ENCODE measurements at places on chromosomes 4 and X. TPM values are rescaled to one million over a fixed set of nuclear protein-coding genes. Genes with fewer than 3 reads are reported as not detected.
A peak's percentile ranks its signal among the peaks of the same experiment; 100 is the strongest.

- DNase-seq: no peak
- H3K27me3 ChIP-seq: peaks cover 3% of the 10 kb centered on the region
- H3K4me3 ChIP-seq: no peak overlapping the region
- no peak overlapping the region for H3K27ac ChIP-seq
- no peaks in the 10 kb centered on the region for H3K4me1 ChIP-seq
Measured at GRCh38 chr4:52588097-52588496, 71.0 kb downstream of the USP46 start.

DNA sequence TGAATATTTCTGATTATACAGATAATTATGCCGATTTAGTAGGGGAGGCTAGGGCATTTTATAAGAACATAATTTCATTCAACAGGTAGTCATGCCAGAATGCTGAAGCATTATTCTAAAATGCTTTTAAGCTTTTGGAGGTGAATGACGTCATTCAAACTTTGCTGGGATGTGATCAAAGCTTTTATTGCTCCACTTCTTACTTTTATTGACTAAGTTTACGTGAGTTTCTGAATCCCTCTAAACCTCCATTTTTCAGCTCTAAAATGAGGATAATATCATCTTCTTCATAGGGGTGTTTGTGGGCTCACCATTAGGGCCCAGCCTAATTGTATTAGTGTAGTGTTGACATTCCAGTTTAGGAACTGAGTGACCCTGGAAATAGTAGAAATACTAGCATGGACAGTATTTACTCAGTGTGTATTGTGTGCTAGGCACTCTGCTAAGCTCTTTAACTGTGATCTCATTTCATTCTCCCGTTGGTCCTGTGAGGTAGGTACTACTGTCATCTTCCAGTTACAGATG is 3.0 kb downstream of the WWC2 start:
- H3K4me1 ChIP-seq: peaks cover 7% of the 10 kb centered on the region
- no peak overlapping the region for H3K4me3 ChIP-seq
- no peak overlapping the region for H3K27ac ChIP-seq
- H3K36me3 ChIP-seq: no peaks in the 10 kb centered on the region

DNA sequence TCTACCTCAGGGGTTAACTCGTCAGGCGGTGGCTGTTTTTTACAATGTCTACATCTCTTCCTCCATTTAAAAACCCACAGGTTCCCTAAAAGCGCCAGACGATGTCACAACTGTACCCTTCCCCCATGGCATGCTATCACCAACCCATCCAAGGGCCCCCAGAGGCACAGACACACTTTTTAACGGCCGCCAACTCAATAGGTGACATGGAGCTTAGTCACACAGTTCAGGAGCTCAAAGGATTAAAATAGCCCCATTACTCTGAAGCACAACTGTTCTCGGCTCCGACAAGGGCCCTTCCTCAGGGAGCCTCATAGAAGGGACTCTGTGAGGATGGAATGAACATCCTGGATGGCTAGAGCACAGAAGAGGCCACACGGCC is 12.4 kb downstream of the SH3KBP1 start:
- H3K4me3 ChIP-seq: peak overlapping the region; percentile 69
- no peak for DNase-seq
- peaks cover 86% of the 10 kb centered on the region for H3K4me1 ChIP-seq

- no peaks in the 10 kb centered on the region for H3K36me3 ChIP-seq
- H3K4me1 ChIP-seq: no peaks in the 10 kb centered on the region
- no peak overlapping the region for H3K27ac ChIP-seq
Measured at GRCh38 chr4:94346541-94346940, 3.9 kb upstream of the HPGDS start.

- peaks cover 9% of the 10 kb centered on the region for H3K36me3 ChIP-seq
- H3K27ac ChIP-seq: no peak overlapping the region
- no peaks in the 10 kb centered on the region for H3K27me3 ChIP-seq
- no peak overlapping the region for H3K4me3 ChIP-seq
- peaks cover 22% of the 10 kb centered on the region for H3K4me1 ChIP-seq
Measured at GRCh38 chr4:184653650-184654049, 4.1 kb downstream of the PRIMPOL start.

DNA sequence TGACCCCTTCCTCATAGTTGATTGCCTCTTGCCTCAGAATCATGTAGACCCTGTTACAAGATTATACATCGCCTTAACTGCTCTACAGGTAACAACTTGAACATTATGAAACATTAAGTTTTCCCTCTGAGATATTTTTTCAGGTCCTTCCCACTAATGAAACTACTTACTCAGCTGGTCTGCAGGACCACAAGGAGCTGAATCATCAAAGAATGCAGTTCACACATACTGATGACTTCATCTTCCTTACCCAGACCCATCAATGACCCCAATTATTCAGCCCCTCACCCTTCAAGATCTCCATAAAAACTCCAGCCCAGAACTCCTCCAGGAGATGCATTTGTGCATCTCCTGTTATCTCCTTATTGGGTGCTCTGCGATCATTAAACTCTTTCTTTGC is 720.9 kb downstream of the RAPGEF2 start:
- no peaks in the 10 kb centered on the region for H3K4me1 ChIP-seq
- no peaks in the 10 kb centered on the region for H3K36me3 ChIP-seq
- H3K27me3 ChIP-seq: no peaks in the 10 kb centered on the region
- no peak overlapping the region for H3K4me3 ChIP-seq
- no peak for DNase-seq

GRCh38 chrX:155881158-155881993 is at the start of gene VAMP7:
TSS of gene VAMP7 (plus strand) at chrX:155881345. CDS start at chrX:155889467, 8,122 bp downstream.
- peaks cover 31% of the 10 kb centered on the region for H3K4me1 ChIP-seq
- peak within 1 kb of the TSS; percentile 82 for H3K27ac ChIP-seq
- no peaks in the 10 kb centered on the region for H3K27me3 ChIP-seq
- H3K36me3 ChIP-seq: peaks cover 14% of the 10 kb centered on the region
- DNase-seq: peak; percentile 70

DNA sequence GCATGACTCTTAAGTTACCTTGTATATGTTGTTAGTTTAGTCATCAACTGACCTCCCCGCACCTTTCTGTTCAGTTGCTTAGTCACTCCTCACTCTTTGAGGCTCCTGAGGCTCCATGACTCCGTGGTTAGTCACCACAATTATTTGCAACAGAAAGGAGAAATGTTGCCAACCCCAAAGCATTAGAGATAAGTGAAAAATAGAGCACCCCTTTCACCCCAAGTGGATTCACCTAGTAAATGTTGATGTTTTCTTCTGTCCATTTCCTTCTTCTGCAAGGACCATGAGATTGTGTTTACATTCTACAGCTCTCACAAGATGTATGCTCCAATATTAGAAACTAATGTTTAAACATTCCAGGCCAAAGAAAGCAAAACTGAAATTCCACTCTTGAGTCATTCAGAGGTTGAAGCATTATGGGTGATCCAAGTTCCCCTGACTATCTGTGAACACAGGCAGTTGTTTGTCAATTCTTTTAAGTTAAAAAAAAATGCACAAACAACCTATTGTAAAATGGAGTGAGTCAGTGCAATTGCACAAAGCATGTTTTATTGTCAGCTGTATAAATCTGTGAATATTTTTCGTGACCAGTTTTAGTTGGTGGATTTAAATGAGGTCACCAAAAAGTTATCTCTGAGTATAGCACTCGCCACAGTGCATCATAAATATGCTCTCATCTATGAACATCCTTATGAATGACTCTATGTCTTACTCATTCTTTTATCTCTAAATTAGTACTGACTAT is 552.4 kb upstream of the MAGEB2 start:
- H3K4me3 ChIP-seq: no peak overlapping the region
- H3K4me1 ChIP-seq: no peaks in the 10 kb centered on the region
- H3K27ac ChIP-seq: no peak overlapping the region
- DNase-seq: no peak

- H3K36me3 ChIP-seq: no peaks in the 10 kb centered on the region
- H3K4me3 ChIP-seq: no peak overlapping the region
- no peaks in the 10 kb centered on the region for H3K4me1 ChIP-seq
Measured at GRCh38 chr4:33911959-33912358, 2332.4 kb downstream of the ARAP2 start.

ARHGAP24 gene
- 155 TPM for total RNA-seq

DNA sequence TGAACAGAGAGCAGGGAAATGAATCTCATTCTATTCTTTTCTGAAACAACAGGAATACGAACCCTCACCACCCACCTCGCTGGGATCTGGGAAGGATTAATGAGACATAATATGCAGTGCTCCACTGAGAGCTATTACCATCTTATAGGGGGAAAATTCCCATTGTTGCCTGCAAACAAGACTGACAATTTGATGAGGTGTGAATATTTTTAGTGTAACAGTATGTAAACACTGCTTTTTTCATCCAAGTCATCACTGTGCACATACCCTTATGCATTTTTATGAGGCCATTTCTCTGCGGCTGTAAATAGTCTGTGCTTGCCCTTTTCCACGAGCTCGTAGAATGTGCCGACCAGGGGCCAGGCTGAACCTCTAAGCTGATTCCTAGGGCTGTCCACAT is 285.6 kb upstream of the CPEB2 start:
- H3K4me3 ChIP-seq: no peak overlapping the region
- no peaks in the 10 kb centered on the region for H3K4me1 ChIP-seq
- no peak for DNase-seq
- no peaks in the 10 kb centered on the region for H3K36me3 ChIP-seq

DNA sequence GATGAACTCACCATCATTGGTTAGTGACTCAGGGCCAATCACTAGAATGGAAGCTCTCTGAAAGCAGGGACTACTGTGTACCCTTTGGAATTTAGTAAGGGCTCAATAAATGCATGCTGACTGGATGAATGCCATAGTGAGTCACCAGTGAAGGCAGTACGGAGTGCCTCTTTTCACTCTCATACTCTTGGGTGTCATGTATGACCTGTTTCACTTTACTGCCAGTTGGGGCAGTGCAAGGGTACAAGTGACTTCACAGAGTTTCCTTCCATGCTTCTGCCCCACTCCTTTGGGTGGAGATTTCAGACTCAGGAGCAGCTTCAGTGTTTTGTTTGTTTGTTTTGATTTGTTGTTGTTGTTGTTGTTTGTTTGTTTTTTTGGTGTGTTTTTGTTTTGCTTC is 57.7 kb downstream of the SOX3 start:
- no peaks in the 10 kb centered on the region for H3K27me3 ChIP-seq
- H3K4me3 ChIP-seq: no peak overlapping the region
- H3K4me1 ChIP-seq: no peaks in the 10 kb centered on the region
- no peaks in the 10 kb centered on the region for H3K36me3 ChIP-seq
- H3K27ac ChIP-seq: no peak overlapping the region

DNA sequence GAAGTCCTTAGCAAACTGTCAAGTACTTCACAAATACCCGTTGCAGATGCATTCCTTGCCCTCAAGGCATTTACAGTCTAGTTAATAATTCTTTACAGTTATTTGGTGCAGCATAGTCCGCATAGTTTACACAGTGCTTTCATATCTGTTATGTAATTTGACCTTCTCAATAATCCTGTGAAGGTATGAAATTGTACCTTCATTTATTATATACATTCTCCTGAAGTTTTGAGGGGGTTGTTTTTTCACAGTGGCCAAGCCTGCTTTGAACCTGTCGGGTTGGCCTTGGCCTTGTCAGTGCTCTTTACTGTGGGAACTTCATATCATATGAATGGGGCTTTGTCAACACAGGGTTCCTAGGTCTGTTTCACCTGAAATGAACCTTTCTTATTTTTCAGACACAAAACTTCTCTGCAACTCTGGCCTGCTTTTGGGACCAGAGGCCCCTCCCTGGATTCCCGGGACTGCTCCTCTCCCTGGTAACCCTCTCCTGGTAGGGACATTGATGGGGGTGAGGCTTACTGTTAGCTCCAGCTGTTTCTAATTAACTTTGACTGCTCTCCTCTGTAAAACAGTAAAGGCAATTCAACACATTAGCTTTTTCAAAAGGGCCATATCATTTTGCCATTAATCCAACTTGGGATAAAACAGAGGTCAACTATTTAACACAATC is 9.1 kb downstream of the IGFBP7 start:
- H3K4me1 ChIP-seq: no peaks in the 10 kb centered on the region
- DNase-seq: no peak
- H3K27ac ChIP-seq: no peak overlapping the region
- H3K36me3 ChIP-seq: no peaks in the 10 kb centered on the region
- H3K27me3 ChIP-seq: peaks cover 7% of the 10 kb centered on the region

OTUD6A gene
- total RNA-seq: not detected

F8A3 gene
- total RNA-seq: 9.4 TPM

GRCh38 chr4:41814565-41814964 is 66.0 kb upstream of the PHOX2B start:
- H3K27ac ChIP-seq: no peak overlapping the region
- H3K4me1 ChIP-seq: no peaks in the 10 kb centered on the region
- no peaks in the 10 kb centered on the region for H3K36me3 ChIP-seq
- H3K27me3 ChIP-seq: peaks cover 8% of the 10 kb centered on the region
- no peak for DNase-seq

GRCh38 chr4:87005369-87005689 is 70.5 kb downstream of the AFF1 start:
- peaks cover 15% of the 10 kb centered on the region for H3K36me3 ChIP-seq
- H3K4me3 ChIP-seq: peak overlapping the region; percentile 97
- no peak for DNase-seq
- H3K27me3 ChIP-seq: no peaks in the 10 kb centered on the region
- H3K27ac ChIP-seq: peak overlapping the region; percentile 98

GRCh38 chr4:43189741-43190140 is 297.2 kb downstream of the GRXCR1 start:
- no peak overlapping the region for H3K4me3 ChIP-seq
- H3K36me3 ChIP-seq: no peaks in the 10 kb centered on the region
- H3K27me3 ChIP-seq: no peaks in the 10 kb centered on the region
- no peaks in the 10 kb centered on the region for H3K4me1 ChIP-seq
- no peak for DNase-seq

DNA sequence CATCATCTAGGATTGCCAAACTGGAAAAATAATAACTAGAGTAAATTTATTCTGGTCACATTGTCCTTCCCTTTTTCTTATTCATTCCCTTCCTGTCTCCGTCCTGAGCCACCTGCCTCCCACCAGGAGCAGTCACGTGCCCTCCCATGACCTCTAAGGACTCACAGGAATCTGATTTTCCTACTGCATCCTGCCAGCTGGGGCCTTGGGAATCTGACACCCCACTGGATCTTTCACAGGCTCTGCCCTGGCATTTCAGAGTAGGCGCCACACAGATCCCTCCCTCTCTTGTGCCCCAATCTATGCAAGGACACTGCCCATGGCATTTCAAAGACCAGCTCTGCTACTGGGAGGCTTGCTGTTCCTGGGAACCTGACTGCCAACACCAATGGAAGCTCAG is 520.5 kb downstream of the PPARGC1A start:
- no peak for DNase-seq
- no peak overlapping the region for H3K27ac ChIP-seq
- H3K36me3 ChIP-seq: no peaks in the 10 kb centered on the region
- H3K27me3 ChIP-seq: no peaks in the 10 kb centered on the region

DNA sequence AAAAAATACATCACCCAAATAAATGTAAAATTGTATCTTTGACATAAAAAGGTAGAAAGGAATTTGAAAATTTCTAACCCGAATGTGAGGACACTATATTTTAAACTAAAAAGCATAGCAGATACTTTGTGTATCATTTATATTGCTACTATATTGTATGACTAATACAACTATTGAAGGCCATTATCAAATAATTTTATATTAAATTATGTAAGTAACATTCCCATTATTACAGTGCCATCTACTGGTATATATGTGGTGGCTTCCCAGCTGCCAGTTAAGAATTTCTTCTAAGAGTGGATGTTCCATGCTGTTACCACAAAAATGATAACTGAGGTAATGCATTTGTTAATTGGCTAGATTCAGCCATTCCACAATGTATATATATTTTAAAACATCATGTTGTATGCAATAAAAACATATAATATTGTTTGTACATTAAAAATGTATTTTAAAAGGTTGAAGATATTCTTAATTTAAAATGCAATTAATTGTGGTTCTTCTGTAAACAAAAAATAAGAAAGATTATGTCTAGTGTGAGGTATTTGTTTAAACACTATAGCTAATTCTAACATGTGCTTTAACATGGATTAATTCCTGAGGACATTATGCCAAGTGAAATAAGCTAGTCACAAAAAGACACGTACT is 65.3 kb downstream of the EGF start:
- no peak for DNase-seq
- H3K27me3 ChIP-seq: peaks cover 18% of the 10 kb centered on the region
- H3K36me3 ChIP-seq: no peaks in the 10 kb centered on the region
- no peaks in the 10 kb centered on the region for H3K4me1 ChIP-seq
- H3K4me3 ChIP-seq: no peak overlapping the region
- no peak overlapping the region for H3K27ac ChIP-seq

Data from activated B cell treated with CpG ODN at 0.5 μM for 24 hours (primary cell).